CD8-positive, alpha-beta T cell (primary cell): ENCODE measurements at places on chromosomes 4 and X. TPM values are rescaled to one million over a fixed set of nuclear protein-coding genes. Genes with fewer than 3 reads are reported as not detected.

DNA sequence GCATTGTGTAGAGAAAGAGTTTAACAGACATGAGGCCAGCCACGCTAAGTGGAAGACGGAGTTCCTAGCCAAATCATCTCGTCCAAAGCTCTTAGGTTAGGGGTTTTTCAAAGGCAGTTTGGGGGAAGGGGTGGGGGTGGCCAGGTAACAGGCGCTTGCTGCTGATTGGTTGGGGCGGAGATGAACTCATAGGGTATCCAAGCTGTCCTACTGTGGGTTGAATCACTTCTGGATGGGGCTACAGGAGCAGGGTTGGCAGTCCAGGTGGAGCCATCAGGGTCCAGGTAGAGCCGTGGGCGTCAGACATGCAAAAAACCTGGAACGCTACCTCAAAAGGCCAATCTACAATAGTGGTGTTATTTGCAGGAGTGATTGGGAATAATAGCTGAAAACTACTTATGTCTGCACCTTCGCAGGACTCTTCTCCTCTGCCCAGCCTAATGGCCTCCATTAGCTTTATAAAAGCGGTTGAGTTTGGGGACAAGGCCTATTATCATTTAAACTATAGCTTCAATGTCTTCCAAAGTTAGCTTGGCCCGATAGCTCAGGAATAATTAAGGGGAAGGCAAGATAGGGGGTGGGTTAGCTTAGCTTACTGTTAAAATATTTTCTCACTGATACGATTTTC lies 579.6 kb downstream of the NLGN4X start:
- DNase-seq = no peak

Gene CXCL1
- total RNA-seq = not detected

DNA sequence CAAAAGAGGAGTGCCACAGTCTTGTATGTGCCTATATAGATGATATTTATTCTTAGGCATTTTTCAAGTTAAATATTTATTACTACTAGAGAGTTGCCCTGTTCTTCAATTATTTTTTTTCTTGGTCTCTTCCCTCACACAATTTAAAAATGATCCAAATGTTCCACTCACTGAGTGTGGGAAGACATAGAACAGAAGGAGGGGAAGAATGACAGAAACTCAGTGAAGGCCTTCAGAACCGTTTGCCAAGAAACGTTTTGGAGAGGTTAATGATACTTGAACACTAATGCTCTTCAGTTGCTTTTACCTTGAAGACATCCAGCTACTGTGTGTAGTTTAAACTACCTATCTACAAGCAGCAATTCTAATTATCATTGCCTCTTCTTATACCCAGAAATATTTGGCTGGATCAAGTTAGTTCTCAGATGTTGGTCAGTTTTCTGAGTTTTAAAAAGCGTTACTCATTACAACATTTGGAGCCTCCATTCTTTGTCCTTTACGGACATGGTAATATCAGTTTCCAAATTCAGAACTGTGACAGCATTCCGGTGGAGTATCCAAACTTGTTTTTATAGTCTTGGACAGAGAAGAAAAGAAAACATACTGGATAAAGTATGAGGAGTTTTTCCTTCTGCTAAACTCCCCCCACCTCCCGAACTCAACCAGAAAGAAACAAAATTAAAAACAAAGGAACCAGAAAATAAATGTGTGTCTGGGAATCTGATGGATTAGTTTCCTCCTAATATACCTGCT lies 389.7 kb downstream of the SPRY1 start:
- DNase-seq = no peak

Gene ZNF711
- total RNA-seq = 6.7 TPM

- no peak for DNase-seq
Measured at GRCh38 chr4:142690406-142691163, 155.5 kb downstream of the INPP4B start.

Gene KLHL13
- 0.50 TPM for total RNA-seq

GRCh38 chr4:145182222-145182621 lies 1.8 kb upstream of the OTUD4 start:
- no peak for DNase-seq

DNA sequence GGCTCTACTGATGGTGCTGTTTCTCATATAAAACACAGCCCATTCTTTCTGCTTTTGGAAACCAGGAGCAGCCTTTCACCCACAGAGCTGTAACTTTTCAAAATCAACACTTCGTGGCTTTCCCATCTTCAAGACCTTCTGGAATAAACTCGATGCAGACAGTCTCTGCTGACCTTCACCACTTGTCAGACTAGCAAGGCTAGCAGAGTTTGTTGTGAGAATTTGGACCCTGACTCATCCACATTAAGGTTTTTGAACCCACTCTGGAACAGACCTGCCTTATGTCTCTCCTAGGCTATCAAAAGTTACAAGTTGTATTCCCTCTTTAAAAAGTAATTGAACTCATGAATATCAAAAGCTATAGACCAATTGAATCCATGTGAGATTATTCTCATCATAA lies 88.6 kb downstream of the MAML3 start:
- DNase-seq = no peak

Gene DDX60
- 10.1 TPM for total RNA-seq

DNA sequence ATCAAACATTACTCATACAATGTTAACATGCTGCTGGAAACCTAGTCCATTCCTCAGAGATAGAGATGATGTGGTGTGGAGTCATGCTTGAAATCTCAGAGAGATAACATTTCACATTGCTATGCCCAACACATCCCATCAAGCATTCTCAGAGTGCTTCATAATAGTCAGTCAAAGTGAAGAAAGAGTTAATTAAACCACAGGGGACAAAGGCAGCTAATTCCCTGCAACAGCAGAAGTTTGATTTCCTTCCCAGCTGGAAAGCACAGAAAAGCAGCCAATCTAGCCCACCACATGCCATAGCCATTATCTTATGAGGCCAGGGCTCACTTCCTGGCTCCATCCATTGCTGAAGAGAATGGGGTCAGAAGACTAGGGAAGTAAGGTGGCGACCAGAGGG lies 8.9 kb downstream of the KDR start:
- no peak for DNase-seq

GRCh38 chrX:14673764-14674163 lies 144.4 kb downstream of the GLRA2 start:
- no peak for DNase-seq

DNA sequence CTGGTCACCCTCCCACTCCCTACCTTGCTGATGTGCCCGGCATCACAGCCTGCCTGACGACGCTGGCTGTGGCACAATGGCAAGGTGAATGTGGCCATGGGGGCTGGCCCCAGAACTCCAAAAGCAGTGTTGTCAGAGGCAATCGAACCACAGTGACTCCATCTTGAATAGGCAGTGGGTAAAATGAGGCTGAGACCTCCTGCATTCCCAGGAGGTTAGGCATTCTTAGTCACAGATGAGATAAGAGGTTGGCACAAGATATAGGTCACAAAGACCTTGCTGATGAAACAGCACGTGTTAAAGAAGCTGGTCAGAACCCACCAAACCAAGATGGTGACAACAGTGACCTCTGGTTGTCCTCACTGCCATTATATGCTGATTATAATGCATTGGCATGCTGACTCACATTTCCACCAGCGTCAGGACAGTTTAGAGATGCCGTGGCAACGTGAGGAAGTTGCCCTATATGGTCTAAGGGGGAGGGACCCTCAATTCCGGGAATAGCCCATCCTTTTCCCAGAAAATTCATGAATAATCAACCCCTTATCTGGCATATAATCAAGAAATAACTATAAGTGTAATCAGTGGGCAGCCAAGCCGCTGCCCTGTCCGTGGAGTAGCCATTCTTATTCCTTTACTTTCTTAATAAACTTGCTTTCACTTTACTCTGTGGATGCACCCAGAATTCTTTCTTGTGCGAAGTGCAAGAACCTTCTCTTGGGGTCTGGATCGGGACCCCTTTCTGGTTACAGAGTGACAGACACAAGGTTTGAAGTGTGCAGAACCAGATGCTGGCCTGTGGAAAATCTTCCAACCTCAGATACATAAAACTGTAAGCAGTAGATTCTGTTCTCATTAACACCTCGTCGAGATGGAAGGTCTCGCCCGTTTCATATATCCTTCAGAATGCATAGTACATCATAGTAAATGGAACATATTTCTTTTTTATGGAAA lies 26.8 kb upstream of the CLDN24 start:
- no peak for DNase-seq
